GM23248 (cell line): ENCODE measurements at places on chromosomes 6 and 20. TPM values are rescaled to one million over a fixed set of nuclear protein-coding genes. Genes with fewer than 3 reads are reported as not detected.
A peak's percentile ranks its signal among the peaks of the same experiment; 100 is the strongest.

The C6orf118 gene
- polyA plus RNA-seq: not detected in 2 replicates

The KIFC1 gene
- 3.9 and 4.0 TPM in 2 replicates for polyA plus RNA-seq

The ERGIC3 gene
- polyA plus RNA-seq: 261 and 262 TPM in 2 replicates

The TNFRSF21 gene
- polyA plus RNA-seq: 8.4 and 8.9 TPM in 2 replicates

DNA sequence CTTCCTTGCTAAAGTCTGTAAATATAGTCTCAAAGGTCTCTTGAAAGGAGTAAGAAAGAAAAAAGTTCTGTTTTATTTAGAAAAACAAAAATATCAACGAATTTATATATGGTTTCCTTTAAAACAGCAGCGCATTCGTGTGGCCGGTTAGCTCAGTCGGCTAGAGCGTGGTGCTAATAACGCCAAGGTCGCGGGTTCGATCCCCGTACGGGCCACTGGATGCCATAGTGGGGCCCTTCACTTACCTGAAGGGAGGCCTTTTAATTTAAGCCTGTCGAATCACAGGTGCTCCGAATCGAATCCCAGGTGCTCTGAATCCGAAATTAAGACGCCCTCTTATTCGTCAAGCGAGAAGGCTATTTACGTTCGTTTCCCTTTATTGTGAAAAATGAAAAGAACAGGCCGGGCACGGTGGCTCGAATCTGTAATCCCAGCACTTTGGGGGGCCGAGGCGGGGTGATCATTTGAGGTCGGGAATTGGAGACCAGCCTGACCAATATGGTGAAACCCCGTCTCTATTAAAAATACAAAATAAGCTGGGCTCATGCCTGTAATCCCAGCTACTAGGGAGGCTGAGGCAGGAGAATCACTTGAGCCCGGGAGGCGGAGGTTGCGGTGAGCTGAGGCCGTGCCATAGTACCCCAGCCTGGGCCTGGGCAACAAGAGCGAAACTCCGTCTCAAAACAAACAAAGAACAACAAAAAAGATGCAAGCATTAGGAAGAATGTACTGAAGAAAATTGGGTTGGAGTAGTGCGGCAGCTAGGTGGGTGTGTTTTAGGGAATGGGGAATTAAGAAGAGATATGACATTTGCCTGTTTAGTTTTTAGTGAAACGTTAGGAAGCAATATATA lies 195.8 kb upstream of the ZNF184 start:
- peak; percentile 74 for DNase-seq

- DNase-seq: no peak
Observed at GRCh38 chr6:39080246-39080875, 31.8 kb downstream of the GLP1R start.

DNA sequence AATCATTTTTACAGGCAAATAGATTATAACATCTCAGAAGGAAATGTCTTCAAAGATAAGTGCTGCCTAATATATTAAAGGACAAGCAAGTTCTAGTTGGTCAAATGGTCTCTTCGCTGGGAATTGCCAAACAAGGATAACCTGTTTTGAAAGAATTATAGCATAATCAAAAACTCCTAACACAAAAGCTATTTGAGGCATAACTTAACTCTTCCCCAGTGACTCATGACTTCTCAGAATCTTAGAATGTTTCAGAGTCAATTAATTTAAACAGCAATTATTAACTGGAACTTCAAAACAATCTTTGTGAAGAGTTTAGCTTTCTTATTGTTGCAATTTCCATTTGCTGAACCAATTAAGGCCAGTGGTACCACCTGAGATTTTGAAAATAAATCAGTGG lies 126.6 kb downstream of the MTFR2 start:
- peak; percentile 73 for DNase-seq

DNA sequence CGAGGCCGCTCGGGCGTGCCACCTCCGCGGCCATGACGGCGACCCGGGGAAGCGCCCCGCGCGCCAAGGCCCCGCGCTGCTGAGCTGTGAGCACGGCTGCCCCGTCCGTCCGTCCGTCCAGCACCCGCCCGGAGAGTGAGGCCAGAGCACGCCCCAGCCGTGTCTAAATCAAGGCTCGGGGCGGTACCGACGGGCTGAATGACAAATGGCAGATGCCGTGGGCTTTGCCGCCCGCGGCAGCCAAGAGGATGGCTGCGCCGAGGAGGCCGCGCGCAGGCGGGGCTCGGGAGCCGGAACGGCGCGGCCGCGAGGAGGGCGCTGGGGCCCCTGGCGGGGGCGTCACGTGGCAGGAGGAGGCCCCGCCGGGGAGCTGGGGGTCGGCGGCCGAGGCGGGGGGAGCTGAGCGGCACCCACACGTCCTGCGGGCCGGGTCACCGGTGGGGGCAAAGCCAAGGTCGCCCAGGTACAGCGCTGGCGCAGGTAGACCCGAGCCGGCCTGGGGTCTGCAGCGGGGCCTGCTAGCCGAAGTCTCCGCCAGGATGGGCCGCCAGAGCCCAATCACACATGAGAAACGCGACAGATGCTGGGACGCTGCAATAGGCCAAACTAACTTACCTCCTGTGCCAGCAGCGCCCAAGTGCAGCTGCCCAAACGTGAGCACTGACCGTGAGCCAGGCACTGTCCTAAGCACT lies at the start of gene PLAGL1:
Gene PLAGL1, minus strand, starts transcription at position 140 of the 692 bp plus-strand sequence. CDS start 60,123 bp downstream, outside the sequence.
- DNase-seq: peak; percentile 82

GRCh38 chr6:149901444-149902140 lies 3.7 kb upstream of the RAET1E start:
- no peak for DNase-seq

- no peak for DNase-seq
Observed at GRCh38 chr6:7419065-7419464, 29.5 kb downstream of the RIOK1 start.

DNA sequence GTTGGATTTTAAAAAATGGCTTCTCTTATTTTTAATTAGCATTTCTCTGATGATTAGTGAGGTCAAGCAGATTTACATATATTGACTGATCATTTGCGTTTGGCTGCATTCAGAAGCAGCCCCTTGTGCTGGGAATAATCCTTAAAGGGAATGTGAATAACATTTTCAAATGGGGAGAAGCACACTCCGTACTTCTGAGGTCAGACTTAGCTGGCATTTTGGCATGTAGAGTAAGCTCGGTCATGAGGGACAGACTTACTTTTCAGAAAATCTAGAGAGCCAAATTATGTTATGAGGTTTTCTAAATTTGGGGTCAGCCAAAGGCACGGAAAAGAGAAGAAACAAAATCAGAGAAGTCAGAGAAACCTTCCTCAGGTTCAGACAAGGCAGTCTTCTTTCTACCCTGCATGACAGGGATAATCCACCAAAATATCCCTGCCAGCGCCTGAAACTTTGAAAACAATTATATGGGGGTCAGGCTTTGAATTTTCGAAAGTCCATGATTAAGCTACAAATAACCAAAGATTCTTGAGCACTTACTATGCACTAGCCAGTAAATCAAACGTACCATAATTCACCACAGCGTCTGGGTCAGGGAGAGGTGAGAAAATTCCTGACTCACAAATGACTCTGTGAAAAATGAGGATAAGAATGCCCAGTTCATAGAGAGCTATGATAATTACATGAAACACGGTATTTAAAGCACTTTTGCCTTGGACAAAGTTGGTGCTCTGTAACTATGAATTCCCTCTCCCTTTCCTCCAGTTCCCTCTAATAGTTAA lies 44.9 kb downstream of the ADAT2 start:
- peak; percentile 88 for DNase-seq
